ENCODE measurements at places on chromosomes 4 and X.

GRCh38 chr4:150366487-150366999 lies 215.4 kb upstream of the MAB21L2 start:
- peak; percentile 34 for DNase-seq

DNA sequence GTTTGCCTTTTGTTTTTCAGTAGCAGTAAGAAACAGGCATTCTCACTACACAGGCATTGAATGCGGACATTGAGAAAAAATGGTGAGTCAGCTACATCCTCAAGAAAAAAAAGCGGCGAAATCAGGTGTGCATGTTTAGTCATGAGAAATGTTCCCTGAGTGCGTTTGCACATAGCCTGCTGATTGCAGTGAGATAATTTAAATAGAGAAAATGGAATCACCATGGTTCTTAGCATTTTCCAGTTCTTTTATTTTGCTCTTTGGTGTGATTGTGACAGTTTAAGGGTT lies 54.1 kb upstream of the CLDN34 start:
- peak; percentile 19 for DNase-seq

DNA sequence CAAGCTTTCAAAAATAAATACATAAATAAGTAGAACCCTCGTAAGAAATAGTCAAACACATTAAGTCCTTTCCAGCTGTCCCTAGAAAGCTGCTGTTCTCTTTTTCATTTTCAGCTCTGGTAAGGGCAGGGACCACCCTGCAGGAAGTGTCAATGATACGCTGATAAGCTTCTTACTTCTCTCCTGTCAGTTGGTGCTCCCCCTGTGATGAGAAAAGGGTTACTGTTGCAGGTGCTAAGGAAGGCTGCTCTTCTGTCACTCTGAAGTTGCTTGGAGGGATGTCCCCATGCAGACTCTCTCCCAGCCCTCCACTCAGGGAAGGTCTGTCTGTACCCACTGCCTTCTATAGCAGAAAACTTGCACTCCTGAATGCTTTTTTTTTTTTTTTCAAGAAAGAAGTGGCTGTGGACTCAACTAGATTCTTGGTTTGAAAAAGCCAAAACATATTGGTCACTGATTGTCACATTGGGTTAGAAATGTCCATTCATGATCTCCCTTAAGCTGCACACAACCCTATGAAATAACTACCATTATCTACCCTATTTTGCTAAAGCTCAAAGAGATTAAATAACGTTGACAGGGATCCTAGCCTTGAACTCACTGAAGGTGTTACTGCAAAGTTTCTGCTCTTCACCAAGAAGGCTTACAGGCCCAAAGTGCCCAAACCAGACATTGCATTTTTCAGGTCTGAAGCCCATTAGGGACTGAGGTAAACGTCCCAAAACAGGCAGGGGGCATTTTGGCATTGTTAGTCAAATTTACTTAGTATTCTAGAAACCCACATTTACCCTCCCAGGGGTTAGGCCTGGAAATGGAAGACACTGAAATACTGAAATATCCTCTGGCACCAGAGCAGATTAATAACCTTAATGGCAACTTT lies 1.2 kb downstream of the CXCL3 start:
- DNase-seq, result no peak

GRCh38 chr4:82648356-82648755 lies 86.6 kb upstream of the TMEM150C start:
- DNase-seq, result no peak

- no peak for DNase-seq
Measured at GRCh38 chr4:48879561-48880442, 26.8 kb downstream of the OCIAD2 start.

DNA sequence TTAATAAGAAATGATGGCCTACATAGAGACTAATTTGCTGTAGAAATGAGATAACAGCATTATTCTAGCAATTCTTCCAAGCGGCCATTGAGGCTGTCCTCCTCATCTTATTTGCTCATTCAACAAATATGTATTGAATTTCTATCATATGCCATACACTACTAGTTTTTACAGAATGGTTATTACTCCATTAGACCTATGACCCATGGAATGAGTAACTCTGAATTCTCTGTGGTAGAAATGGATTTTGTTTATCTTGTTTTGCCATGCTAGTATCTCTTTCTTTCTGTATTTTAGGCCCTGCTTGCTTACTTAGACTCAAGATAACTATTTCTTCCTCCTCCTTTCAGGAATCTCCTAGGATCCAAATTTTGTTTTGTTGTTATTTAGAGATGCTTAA lies 103.5 kb downstream of the RPA4 start:
- no peak for DNase-seq

DNA sequence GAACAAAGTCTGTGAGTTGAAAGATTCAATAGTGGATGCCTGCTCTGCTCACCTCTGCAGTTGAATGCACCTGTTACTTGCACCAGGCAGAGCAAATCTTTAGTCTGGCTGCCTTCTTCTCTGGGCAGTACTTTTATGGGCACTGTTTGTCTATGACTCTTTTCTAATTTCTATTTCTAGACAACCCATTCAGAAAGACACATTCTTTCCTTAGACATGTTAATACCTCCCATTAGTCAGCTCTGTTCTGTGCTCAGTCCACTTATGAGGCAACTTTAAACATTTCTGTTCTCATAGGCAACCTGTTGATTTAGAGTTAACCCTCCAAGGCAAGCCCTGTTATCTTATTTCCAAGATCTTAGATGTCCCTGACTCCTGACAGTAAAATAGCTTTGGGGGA lies 108.9 kb downstream of the SYNPO2 start:
- no peak for DNase-seq

DNA sequence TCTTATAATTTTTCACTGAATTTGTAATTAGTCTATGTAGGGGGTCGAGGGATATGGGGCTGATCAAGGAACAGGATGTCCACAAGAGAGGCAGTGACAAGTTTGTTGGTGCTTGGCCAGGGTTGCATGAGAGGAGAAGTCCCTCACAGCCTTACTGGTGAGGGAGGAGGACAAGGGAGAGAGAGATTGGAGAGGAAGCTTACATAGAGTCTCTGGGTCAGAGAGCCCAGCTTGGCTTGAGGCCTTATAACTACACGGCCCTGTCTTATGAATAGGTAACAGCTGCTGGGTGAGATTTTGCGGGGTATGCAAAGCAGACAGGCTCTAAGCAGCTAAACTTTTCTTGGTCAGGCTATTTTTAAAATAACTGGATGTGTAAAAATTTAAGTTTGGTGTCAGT lies 37.9 kb upstream of the OTUD4 start:
- DNase-seq, result no peak

DNA sequence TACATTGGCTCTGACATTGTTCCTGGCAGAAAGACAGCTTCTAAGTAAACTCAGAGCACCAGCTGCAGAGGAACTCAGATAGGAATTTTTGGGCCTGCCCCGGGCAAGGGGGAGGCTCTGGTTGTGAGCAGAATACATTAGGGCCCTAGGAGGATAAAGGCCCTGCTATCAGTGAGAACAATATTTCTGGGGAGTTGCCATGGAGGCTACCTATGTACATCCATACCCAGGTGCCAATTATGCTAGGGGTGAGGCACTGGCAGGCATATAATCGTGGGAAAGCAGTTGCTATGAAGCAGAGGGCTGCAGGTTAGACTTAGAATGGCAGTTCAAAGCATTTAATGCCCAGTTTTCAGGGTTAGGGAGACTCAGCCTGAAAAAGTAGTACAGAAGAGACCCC lies 273.5 kb upstream of the EDA2R start:
- no peak for DNase-seq

DNA sequence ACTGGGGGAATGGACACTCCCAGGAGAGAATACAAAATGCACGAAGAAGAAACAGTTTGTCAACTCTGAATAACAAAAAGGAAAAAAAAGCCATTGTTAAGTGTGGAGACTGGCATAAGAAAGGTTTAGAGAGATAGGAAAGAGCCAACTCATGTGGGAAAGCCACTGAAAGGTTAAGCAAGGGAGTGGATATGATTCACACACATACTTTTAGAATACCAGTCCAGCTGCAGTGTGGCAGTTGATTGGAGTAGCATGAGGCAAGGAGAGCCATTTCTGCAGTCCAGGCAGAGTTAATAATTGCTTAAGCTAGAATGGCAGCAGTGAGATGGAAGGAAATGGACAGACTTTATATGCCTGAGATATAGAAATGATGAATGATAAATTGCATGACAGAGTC lies 36.9 kb upstream of the ADAD1 start:
- no peak for DNase-seq

GRCh38 chrX:15350329-15350996 lies 15.1 kb upstream of the PIGA start:
- DNase-seq, result no peak

GRCh38 chrX:19627533-19627932 lies 112.2 kb upstream of the MAP3K15 start:
- no peak for DNase-seq

DNA sequence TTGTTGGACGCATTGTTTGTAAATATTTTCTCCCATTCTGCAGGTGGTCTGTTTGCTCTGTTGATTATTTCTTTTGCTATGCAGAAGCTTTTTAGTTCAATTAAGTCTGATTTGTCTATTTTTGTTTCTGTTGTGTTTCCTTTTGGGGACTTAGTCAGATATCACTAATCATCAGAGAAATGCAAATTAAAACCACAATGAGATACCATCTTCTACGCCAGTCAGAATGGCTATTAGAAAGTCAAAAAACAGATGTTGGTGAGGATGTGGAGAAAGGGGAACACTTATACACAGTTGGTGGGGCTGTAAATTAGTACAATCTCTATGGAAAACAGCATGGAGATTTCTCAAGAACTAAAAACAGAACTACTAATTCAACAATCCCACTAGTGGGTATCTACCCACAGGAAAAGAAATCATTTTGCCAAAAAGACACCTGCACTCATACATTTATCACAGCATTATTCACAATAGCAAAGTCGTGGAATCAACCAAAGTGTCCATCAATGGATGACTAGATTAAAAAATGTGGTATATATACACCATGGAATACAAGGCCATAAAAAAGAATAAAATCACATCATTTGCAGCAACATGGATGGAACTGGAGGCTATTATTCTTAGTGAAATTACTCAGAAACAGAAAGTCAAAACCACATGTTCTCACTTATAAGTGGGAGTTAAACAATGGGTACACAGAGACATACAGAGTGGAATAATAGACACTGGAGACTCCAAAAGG lies 8.1 kb downstream of the COQ2 start:
- DNase-seq, result no peak

DNA sequence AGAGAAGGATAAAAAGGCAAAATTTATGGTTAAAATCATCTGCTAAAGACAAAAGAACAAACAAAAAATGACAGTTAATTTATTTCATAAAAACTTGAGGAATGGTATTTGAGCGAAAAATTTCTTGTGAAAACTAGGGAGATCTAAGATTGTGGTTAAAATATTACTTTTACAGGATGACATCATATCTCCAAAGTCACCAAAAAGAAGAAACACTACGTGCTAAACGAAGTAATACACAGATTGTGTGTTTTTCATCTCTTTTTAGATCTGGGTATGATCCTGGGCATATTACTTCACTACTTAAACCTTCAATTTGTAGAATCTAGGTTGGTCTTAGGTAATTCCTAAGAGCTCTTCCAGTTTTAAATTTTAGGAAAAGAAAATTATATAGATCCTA lies 107.7 kb downstream of the CAMK2D start:
- DNase-seq, result no peak

DNA sequence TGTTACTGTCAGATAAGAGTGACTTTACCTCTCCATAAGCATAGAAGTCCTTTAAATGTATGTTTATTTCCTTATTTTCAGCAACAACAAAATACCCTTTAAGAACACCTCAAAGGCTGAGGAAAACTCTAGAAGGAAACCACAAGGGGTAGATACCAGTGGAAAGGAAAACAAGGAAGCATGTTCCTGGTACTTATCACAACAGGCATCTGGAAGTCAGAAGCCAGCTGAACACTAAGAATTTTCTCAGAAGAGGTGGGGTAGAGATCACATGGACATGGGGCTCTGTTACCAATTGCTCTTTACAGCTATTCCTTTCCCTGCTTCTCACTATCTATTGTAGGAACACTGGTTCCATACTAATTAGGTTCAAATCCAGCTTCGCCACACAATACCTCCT lies 51.5 kb upstream of the BEND2 start:
- DNase-seq, result no peak

DNA sequence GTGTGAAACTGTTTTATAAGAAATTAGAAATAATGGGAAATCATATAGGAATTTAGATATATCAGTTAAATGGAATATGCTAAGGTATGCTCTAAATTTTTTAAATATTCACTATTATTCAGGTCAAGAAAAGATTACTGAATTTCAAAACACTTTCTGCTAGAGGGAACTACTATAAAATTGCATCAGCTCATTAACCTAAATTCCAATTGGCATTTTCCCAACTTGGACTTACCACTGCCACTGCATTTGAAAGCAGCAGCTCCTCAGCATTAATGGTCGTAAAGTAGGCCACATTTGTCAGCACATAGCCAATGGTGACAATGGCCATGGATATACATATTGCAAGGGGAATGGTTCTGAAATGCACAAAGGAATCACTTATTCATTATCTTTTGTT lies 57.3 kb downstream of the SLC7A11 start:
- peak; percentile 32 for DNase-seq

- peak; percentile 49 for DNase-seq
Measured at GRCh38 chrX:153708415-153708814, 15.8 kb downstream of the BCAP31 start.

DNA sequence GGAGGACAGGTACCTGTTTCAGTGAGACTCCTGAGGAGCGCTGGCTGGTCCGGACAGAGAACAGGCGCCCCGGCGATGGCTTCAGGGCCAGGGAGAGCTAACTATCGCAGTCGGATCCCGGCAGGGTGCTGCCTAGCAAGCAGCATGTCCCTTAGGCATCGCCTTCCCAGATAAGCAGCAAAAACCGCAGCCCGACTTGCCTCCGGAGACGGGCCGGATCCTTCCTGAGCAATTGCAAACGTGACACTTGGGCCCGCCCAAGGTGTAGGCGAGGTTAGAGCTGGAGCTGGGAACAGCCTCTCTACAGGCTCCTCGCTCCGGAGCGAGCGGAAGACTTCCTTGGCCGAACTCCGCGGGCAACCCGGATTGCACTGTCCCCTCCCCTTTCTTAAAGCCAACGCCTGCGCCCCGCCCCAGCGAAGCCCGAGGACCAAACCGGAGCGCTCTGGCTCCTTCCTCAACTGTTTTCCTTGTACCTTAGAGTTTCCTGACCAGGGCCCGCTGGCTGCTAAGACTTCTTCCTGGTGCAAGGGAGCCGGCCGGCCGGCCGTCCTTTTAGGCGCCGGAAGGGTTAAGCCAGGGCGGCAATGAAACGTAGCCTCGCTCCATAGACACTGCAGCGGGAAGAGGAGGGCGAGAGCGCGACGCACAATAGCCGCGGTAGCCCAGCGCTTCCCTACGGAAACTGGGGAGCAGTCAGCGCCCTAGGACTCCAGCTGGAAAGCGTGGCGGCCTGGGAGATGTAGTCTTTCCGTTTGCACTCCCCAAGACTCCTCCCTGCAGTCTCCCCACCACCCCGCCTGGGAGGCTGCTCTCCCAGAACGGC lies at the start of gene OPHN1:
TSS of gene OPHN1 (minus strand) at position 341 of the 826 bp plus-strand sequence. CDS start 475 bp downstream, outside the sequence.
- peak; percentile 86 for DNase-seq

Measured in cerebellar cortex (tissue), 1 donor.